ENCODE measurements at places on chromosomes 16 and 17. TPM values are rescaled to one million over a fixed set of nuclear protein-coding genes. Genes with fewer than 3 reads are reported as not detected.
A peak's percentile ranks its signal among the peaks of the same experiment; 100 is the strongest.

GRCh38 chr17:35023538-35023937 is 40.0 kb downstream of the RFFL start:
- DNase-seq, result no peak

Gene TMC5
- total RNA-seq, result not detected

Gene TMEM186
- 7.6 TPM for total RNA-seq

- no peak for DNase-seq
Observed at GRCh38 chr16:55976815-55977214, 101.6 kb upstream of the CES5A start.

GRCh38 chr17:57875290-57876022 is 25.6 kb upstream of the MRPS23 start:
- peak; percentile 88 for DNase-seq

Gene TP53TG3B
- total RNA-seq, result not detected

DNA sequence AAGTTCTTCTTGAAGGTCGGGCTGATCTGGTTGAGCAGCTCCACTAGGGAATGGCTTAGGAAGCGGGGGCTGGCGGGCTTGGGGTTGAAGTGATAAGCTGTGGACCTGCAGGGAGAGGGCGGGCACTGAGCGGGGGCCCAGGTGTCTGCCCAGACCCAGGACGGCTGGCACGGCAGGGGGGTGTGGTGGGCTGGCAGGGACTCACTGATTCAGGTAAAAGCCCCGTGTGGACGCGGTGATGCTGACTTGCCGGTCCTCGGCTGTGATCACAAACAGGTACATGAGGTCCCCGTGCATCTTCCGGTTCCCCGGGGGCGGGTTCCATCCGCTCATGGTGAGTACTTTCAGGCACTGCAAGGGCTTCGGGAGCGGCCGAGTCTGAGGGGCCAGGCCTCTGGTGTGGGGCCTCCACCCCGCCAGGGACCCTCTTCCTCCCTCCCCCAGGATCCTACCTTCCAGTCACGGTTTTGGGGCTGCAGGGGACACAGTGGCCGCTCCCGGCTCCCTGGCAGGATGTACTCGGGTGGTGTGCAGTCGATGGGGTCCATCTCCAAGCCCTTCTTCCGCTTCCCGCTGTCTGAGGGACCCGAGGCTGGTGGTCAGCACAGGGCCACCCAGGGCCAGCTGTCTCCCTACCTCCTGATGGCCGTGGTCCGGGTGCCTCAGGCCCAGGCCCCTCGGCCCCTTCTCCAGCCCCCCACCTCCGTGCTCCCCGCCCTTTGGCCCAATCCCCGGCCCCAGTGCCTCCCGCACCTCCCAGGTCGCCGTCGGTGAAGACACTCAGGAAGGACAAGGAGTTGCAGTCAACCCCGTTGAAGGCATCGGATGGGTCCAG is 10.2 kb downstream of the CLUH start:
- no peak for DNase-seq

Gene PRAC1
- total RNA-seq, result not detected

Data from right atrium auricular region (tissue), 2 donors.